ENCODE measurements at places on chromosomes 16 and 17.

DNA sequence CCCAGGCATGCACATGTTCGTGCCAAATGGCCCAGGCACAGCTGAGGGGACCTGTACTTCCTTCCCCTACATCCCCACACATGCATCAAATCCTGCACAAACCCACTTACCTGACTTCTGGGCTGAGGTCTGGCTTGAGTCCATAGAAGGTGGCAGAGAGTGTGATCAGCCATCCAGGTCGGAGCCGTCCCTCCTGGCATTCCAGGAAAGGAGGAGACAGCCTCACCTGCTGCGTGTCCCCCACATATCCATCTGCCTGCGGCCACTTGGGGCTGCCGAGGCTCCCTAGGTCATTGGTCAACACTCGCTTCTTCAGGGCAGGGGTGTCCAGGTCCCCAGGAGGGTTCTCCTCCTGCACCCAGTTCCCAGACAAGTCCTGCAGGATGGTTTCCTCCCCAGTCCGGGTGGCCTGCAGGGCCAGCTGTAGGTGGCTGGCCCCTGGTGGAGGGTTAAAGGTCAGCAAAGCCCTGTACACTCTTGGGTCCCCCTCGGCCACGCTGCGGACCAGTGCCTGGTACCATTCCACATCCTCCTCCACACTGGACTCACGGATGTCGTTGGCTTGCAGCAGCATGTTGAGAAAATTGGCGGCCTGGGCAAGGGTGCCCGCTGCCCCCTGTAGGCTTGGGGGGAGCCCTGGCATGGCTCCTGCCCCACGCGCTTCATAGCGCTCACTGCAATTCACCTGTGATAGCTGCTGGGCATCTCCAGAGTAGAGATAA, 709 bp downstream of the GPR179 start:
- no peak for DNase-seq

DNA sequence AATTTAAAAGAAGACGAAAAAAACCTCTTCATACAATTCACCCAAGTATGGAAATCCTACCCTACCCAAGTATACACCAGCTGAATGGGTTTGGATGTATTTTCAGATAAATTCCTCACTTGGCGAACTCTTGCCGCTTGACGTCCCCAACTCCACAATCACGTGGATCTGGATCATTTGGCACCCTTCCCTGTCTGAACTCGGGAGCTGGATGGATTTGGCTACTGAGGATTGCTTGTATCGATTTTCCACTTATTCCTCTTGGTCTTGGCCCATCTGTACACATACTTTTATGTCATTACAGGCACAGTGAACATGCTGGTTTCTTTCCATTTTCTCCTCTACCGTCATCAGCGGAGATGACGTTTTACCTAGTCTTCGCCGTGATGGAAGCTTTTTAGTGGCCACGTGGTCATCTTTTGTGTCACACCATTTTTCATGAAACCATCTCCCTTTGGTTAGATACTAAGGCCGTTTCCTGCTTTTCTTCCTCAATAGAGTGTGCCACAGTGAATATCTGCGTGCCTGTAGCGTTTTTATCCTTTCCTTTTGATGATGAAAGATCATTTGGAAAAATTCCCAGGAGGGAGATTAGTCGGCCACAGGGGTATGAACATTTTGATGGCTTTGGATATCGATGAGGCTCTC, 47.1 kb downstream of the CMIP start:
- no peak for DNase-seq

DNA sequence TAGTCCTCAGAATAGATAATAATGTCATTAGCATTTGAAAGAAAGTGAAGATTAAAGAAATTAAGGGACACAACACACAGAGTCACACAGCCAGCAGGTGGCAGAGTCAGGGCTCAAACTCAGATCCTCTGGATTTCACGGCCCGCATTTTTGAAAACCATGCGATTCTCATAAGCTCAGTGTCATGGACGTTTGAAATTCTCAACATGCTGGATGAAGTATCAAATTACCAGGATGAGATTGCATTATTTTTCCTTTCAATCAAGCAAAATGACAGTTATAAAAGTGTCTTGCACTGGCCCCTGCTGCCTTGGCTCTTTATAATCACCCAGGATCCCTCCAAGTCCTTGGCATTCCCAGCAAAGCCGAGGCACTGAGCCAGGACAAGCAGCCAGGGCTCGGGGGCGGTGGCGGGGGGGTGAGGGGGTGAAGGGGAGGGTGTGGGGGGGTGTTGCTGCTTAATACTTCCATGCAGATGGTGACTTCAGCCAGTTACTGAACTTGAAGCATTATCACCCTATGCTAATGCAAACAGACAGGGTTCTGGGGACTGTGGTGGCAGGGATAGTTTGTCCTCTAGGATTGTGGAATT, 6.6 kb upstream of the BMERB1 start:
- peak; percentile 51 for DNase-seq

GRCh38 chr17:924711-925475, 54.7 kb downstream of the NXN start:
- no peak for DNase-seq

GRCh38 chr16:66207139-66207882, 159.2 kb upstream of the CDH5 start:
- DNase-seq: no peak

DNA sequence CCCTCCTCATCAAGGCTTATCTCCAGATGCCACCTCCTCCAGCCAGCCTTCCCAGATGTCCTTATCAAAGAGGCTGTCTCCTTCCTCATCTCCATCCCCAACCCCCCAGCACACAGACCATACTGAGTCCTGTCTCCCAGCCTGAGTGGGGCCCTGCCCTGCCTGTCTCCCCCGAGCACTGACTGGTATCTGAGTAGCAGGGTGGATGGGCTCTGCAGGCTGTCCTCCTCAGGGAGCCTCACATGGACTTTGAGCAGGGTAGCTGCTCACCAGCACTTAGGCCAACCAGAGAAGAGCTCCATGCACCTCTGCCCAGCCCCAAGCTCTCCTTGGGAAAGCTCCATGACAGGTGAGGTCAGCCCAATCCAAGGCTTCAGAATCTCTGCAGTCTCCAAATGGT, 20.0 kb upstream of the ITGA3 start:
- no peak for DNase-seq

DNA sequence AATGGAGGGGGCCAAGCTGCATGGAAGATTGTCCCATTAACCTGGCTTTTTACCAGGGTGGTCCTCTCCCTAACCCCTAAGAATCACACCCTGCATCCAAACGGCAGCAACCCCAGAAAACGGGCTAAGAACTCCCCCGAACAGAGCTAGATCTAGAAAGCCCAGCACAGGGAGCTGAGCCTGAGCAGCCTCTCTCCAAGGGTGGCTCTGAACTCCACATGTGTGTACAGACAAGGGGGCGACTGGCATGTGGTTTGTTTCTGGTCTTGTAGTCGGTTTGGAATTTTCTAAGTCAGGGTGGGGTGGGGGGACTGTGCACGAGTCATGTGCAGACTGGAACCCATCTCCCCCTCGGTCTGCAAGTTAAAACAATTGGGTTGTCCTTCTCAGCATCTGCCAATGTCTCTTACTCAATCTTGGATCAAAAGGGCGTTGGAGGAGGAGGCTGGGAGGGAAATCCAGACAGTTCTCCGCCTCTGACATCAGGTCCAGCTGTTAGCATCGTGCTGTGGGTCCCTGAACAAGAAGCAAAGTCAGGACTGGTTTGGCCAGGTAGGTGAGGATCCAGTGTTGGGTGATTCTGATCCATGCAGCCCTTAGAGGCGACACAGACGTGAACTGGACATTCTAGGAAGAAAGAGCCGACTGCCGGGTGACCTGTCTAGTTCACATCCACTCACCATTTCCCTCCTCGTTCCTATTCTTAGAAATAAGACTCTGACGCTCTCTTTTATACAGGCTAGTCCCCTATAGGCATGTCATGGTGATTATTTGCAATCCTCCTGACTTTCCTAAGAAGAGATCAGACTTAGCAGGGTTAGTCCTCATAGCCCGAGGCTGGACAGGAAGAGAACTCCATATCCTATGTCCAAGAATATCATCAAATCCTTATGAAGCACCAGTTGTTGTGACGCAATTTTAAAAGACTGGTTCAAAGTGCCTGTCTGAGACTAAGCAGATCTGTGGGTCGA, 381.8 kb downstream of the SOX9 start:
- DNase-seq: peak; percentile 40

DNA sequence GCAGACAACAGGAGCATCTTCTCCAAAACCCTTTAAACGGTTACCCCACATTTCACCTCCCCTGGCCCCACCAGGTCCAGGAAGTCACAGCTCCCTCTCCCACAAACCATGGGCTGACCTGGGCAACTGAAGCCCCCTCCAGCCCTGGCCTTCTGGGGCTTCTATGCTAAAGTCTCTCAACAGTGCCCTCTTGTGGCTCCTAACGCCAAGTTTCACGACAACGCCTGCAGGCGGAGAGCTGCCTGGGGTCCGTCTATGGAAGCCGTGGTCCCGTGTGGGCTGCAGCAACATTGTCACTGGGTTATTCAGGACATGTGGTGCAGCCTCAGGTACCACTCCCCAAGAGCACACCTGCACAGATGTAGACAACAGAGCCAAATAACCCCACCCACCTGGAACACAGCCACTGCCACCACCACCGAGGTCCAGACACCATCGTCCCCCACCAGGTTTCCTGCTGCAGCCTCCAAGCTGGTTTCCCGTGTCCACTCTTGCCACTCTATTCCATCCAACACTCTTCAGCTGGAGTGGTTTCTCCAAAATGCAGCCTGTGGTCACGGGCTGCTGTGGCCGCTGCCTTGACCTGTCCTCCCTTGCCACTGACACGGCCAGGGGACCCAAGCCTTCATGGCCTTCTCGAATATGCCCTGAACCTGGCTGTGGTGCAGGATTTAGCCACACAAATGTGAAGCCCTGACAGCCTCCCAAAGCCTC, 19.1 kb downstream of the C16orf95 start:
- no peak for DNase-seq

GRCh38 chr16:86712158-86713009, 134.0 kb downstream of the FOXL1 start:
- no peak for DNase-seq

GRCh38 chr16:71526111-71526631, at the start of gene CHST4:
TSS of gene CHST4 (plus strand) at chr16:71526426. CDS start at chr16:71536678, 10,252 bp downstream.
- DNase-seq: peak; percentile 31

- DNase-seq: no peak
Measured at GRCh38 chr17:12021623-12022140, 1.0 kb downstream of the MAP2K4 start.

- DNase-seq: no peak
Measured at GRCh38 chr16:58537124-58537906, 22.0 kb downstream of the SETD6 start.

DNA sequence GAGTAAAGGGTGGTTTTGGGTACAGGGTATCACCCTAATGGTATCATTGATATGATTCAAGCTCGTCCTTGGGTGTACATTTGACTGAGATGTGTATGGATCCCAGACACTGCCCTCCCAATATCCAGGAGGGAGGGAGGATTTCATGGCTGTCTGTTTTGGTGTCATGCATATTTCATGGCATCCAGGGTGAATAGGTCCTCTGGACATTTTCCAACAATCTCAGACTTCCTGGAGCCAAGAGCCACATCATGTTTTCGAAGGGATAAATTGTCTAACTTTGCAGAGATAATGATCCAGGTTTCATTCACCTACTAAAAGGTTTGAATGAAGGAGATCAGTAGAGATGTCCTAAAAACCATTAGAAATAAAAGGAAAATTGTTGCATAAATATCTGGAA, 431.9 kb downstream of the SHISA9 start:
- DNase-seq: no peak

- DNase-seq: no peak
Measured at GRCh38 chr16:72018470-72018869, 9.9 kb downstream of the DHODH start.

- no peak for DNase-seq
Measured at GRCh38 chr17:66379996-66380395, 77.6 kb downstream of the PRKCA start.

DNA sequence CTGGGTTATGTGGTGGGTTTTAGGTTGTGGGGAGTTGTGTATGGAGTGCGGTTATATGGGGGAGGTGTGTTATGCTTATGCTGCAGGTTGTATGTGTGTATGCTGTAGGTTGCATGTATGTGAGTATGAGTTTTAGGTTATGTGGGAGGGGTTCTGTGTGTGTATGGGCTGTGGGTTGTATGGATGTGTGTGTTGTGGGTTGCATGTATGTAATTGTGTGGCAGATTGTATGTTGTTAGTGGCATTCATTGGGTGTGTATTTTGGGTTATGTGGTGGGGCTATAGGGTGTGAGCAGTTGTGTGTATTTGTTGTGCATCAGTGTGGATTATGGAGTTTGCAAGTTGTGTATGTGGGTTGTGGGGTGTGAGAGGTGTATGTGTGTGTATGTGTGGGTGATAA, 277.4 kb downstream of the NPIPA8 start:
- no peak for DNase-seq

DNA sequence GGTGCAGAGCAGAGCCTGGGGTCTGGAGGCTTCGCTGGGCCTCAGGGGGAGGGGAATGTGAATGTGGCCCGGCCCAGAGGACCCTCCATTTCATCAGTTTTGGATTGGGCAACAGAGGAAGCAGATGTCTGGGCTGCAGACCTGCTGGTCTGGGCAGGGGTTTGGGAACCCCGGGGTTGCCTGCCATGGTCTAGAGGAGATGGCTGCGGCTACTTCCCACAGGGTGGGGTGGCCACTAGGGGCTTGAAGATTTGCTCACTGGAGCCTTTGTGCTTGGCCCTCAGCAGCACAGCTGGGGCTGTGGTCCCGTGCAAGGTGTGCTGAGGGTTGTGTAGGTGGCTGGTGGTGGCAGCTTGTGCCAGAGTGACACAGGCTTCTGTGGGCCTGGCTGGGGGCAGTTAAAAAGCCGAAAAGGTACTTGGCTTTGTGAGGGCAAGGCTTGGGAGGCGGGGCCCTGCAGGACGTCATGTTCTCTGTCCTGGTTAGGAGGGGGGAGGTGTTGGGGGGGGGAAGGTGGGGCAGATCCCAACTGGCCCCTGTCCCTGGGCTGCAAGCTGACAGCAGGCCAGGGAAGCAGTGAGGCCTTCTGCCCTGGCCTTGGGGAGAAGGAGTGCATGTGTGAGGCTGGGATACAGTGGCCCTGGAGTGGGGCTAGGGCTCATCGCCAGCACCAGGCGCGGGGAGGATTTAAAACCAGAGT, 98.0 kb downstream of the KPNA2 start:
- DNase-seq: no peak

GRCh38 chr16:69741519-69741918, 13.2 kb downstream of the NOB1 start:
- DNase-seq: no peak

Data from skeletal muscle cell (primary cell).